ENCODE measurements at places on chromosomes 2 and 18.

- DNase-seq, result no peak
Observed at GRCh38 chr18:35443847-35444246, 53.9 kb downstream of the INO80C start.

DNA sequence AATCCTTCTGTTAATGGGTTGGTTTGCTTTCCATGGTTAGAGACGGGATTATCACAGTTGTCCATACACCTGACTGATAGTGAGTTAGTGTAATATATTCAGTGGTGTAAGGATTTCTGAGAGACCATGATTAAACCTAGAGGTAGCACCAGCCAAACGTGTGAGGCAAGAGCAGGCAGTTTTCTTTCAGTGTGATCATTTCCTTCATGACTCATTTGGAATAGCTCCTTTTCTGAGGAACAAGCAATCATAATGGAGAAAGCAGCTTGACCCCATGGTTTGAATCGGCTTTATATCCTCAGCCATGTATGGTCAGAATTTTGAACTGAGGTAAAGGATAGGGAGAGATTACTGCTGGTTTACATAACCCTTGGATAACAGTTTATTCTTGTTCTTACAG, 2.9 kb downstream of the MXD1 start:
- peak; percentile 64 for DNase-seq

DNA sequence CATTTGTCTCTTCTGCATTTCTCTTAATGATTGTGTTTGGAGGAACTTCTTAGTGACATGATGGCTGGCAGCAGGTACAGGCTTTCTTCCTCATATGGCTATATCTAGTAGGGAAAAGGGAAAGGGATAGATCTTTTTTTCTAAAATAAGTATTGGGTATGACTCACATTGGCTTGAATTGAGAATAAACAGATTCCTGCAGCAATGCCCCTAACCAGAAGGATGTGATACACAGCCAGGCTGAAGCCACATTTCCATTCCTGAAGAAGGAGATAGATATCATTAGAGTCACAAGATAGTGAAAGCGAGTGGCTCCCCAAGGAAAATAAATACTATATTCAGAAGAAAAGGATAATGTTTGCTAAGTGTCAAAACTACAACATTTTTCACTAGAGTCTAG, 61.1 kb downstream of the VWC2L start:
- no peak for DNase-seq

- DNase-seq, result no peak
Observed at GRCh38 chr2:17543848-17544247, 3.4 kb downstream of the VSNL1 start.

GRCh38 chr18:22377769-22378168, 39.9 kb downstream of the CTAGE1 start:
- DNase-seq, result no peak

- no peak for DNase-seq
Observed at GRCh38 chr18:28062443-28062842, 114.5 kb downstream of the CDH2 start.

DNA sequence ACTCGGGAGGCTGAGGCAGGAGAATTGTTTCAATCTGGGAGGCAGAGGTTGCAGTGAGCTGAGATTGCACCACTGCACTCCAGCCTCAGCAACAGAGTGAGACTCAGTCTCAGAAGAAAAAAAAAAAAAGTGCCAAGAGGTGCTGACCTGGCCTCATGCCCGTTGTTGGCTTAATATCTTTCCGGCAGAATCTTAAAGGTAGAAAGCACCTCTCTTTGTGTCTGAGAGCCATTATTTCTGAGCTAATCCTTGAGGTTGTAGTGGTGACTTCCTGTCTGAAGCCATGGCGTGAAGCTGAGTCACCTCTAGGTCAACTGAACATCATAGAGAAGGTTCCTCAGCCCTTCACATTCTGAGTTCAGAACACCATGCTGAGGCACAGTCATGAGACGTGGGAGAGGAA, 60.4 kb downstream of the WDSUB1 start:
- DNase-seq, result peak; percentile 36

DNA sequence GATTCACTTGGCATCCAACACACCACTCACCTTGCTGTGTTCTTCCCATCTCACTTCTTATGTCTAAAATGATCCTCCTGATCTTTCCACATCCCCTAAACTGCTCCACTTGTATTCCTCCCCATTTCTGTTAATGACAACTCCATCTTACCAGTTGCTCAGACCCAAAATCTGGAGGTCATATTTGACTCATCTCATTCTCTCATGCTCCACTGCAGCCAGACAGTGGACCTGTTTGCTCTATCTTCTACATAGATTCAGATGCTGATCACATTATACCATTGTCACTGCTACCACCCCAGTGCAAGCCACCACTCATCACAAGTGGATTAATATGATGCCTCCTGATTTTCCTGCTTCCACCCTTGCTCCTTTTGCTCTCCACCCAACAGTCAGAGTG, 7.9 kb upstream of the NABP1 start:
- DNase-seq, result no peak

DNA sequence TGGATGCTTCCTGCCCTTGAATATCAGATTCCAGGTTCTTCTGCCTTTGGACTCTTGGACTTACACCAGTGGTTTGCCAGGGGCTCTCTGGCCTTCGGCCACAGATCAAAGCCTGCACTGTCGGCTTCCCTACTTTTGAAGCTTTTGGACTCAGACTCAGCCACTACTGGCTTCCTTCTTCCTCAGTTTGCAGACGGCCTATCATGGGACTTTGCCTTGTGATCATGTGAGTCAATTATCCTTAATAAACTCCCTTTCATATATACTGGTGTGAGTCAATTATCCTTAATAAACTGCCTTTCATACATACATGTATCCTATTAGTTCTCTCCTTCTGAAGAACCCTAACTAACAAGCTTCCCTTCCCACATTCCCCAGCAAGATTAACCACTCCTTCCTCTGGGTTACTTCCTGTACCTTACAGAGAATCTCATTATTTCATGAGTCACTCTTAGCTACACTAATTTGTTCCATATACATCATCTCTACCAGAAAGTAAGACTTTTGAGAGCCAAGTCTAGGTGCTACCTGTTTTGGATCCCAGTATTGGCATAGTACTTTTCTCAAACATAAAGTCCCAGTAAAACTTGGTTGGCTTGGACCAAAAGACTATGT, 31.3 kb upstream of the LRATD1 start:
- no peak for DNase-seq

DNA sequence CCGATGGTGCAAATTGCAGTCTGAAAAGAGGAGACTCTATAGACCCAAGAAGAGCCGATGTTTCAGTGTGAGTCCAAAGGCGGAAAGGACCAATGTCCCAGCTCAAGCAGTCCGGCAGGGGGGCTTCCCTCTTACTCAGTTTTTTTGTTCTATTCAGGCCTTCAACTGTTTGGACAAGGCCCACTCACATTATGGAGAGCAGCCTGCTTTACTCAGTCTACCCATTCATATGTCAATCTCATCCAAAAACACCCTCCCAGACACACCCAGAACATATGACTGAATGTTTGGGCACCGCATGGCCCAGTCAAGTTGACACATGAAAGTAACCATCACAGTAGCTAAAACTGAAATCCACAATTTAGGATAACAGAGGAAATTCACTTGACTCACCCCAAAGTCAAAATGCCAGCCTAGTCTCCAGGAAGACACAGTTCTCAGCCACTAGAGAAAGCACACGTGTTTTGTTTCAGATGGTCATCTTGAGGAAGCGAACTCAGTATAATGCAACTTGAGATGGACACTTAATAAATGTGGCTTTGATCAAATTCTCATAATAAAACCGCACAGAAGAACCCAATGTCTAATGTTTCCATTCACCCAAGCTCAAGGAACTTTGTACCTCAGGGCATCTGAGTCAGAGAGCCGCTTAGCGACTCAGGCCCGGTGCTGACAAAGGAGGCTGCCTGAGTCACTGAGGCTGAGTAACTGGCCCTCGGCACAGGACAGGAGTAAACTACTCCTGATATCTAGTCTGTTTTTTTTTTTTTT, 2.4 kb downstream of the FHL2 start:
- DNase-seq, result peak; percentile 80

DNA sequence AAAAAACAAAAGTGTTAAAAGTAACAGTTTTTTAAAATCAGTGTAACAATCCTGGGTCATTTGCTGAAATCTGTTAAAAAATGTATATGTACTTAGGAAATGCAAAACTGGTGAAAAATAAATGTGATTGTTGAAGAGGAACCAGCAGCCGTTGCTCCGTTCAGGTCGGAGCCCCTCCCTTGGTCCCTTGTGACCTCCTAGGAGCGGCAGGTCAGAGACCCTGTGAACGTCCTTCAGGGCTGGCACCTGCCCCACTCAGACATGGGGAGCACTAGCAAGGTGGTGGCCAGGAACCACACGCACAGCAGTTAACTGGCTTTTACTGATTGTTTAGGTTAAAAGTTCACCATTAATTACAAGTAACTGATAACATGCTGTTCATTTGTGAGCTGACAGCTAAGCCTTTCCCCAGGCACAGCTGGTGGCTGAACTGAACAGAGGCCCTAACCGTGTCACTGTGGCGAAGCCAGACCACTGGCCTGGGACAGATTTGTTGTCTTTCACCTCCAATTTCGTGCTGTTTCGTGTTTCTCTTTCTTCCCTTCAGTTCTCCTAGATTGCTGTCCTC, 159.2 kb upstream of the ALKAL2 start:
- DNase-seq, result no peak

GRCh38 chr2:9656270-9656766, 25.5 kb upstream of the YWHAQ start:
- peak; percentile 88 for DNase-seq

- DNase-seq, result peak; percentile 43
Observed at GRCh38 chr2:200905618-200906296, 16.6 kb downstream of the NIF3L1 start.

- DNase-seq, result no peak
Observed at GRCh38 chr18:12401881-12402280, 5.8 kb upstream of the PRELID3A start.

DNA sequence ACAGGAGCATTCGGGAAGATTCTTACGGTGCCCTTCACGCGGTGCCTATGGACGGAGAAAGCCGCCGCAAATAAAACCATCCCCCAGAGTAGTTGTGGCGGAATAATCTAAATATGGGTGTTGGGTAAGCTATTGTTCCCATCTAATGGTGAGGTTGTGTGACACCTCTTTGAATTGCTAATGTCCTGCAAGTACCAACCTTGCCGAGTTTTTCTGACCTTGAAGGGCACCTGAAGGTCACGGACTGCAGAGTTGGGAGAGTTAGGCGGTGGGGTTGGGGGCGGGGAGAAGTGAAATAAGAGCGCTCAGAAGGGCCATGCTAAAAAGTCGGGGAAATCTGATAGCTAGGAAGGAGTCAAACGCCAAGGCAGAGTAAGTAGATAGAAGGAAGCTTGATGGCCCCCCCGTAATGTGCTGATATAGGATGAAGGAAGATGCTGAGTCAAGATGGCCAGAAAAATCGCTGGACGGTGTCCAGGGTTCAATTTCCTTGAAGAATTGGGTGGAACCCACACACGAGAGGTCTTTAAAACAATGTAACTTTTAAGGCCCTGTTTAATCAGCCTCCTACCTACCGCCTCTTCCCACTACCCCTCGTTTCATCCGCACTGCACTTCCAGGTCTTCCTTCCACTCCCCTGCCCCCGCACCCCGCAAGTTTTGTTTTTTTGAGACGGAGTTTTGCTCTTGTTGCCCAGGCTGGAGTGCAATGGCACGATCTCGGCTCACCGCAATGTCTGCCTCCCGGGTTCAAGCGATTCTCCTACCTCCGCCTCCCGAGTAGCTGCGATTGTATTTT, 600 bp downstream of the KATNAL2 start:
- DNase-seq, result no peak
